H4 (cell line): ENCODE measurements at places on chromosomes 16 and 17. TPM values are rescaled to one million over a fixed set of nuclear protein-coding genes. Genes with fewer than 3 reads are reported as not detected.

The NOD2 gene
- not detected in 2 replicates for total RNA-seq

The SLC47A1 gene
- total RNA-seq = 1.3 and 2.2 TPM in 2 replicates

The KRT32 gene
- total RNA-seq = not detected in 2 replicates

The GRB7 gene
- 0.41 TPM in 1 of 2 replicates, not detected in the other for total RNA-seq

The CMTM1 gene
- 0.85 and 1.1 TPM in 2 replicates for total RNA-seq

The CACNA1H gene
- 1.4 and 2.0 TPM in 2 replicates for total RNA-seq

The USP10 gene
- total RNA-seq = 48.5 and 79.5 TPM in 2 replicates

The ZG16 gene
- total RNA-seq = not detected in 2 replicates

The CACNG5 gene
- total RNA-seq = not detected in 2 replicates

DNA sequence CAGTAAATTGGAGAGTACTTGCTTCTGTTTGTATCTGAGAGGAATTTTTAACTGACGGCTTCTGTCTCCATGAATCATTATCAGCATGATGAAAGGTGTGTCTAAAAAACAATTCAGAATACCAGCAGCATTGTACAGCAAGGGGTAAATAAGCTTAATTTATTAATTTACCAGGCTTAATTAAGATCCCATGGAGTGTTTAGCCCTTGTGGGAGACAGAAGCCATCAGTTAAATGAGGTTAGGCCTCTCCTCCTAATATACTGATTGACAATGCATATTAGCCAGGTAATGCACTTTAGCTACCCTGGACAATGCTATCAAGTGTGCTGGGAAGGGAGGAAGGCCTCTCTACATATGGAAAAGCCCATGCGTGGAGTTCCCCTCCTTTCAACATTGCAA is 53.4 kb downstream of the IGF2BP1 start:
- no peak for DNase-seq

DNA sequence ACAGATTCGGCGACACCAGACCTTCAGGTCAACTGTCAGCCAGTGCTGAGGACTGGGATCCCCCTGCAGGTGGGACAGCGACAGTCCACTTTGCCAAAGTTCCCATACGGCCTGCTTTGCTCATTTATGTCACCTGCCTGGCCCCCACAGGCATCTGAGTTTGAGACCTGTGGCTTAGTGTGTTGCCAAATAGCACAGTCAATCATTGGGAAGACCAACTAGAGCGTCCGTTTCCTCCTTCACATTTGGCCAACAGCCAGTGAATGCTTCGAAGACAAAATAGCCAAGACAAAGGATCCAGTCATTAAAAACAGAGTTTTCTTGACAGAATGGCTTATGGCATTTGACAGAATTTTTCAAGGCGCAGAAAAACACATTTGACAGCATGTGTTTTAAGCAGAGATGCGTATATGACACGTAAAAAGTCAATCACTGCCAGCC is 113.8 kb downstream of the ABCC12 start:
- no peak for DNase-seq

DNA sequence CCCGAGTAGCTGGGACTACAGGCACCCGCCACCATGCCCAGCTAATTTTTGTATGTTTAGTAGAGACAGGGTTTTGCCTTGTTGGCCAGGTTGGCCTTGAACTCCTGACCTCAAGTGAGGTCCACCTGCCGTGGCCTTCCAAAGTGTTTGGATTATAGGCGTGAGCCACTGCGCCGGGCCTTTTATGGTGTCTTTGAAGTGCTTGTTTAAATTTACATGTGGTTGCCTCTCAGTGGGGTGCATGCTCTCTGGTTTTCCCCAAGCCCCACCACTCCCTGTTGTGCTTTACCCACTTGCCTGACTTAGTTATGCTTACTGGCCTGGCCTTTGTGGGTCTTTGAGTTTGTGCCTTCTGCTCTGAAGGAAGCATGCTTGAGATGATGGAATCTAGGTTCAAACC is 132.0 kb downstream of the PRKCB start:
- DNase-seq = no peak

DNA sequence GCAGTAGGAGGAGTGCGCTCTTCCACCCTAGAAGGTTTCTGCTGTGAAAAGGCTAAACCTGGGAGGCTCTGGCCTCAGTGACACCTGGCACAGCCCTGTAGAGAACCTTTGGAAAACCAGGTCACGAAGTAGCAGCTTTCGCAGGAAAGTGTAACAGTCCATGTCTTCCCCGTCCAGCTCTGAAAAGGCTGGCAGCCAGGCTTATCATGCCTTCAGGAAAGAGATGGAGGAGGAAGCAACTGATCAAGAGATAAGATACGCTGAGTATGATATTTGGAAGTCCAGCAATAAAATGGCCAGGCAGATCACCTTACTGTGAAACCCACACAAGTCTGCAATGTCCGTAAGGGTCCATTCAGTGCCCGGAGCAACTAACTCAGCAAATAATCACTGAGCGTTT is 22.3 kb downstream of the TUBD1 start:
- no peak for DNase-seq

GRCh38 chr16:728131-728889 is 1.4 kb downstream of the HAGHL start:
- peak; percentile 88 for DNase-seq

DNA sequence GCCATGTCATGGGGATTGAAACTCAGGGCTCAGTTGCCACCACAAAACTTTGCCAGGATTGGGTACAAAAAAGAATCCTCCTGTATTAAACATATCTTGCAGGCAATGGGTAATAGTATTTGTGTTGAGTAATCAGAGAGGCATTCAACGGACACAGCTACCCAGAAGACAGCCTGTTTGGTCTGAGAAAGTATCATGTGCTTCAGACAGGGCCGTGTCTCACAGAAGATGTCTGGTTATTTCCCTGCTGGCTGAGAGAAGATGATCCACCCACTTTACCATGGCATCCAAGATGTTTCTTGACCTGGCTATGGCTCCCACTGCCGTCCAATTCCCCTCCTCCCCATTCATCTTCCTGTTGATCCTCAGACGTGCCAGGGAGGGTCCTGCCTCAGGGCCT is 304.3 kb upstream of the XYLT1 start:
- DNase-seq = no peak

DNA sequence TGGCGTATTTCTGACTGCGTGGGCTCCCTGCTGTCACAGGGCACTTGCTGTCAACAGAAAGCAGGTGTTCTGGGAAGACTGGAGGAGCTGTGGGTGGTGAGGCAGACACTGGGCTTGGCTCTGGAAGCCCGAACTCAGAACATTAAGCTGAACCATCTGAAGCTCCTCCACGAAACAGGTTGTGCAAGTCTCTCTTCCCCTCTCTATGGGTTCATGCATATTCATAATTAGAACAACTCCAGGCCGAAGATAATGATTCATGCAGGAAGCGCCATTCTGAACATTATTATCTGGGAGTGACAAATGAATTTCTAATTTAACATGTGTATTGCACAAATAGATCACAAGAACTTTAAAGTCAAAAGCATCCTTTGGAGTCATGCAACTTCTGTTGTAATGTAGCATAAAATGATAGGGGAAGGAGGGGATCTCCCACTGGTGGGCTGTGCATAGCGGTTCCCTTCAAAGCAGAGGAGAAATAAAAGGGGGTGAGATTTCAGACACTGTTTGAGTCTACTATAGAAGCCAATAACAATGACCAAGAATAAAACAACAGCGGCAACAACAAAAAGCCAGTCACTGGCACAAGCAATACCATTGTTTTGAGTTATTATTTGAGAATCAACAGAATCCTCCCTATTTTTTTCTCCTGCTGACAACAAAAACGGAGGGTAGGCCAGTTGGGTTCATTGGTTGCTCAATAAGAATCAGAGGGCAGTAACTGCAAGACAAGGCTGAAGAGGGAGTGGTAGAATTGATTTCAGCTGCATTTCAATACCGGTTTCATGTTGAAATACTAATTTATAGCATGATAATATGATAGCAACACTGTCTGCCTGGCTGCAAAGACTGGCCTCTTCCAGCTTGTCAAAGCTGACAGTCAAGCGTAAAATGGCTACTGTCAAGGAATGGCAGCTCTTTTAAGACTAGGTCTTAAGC is 407.3 kb downstream of the XYLT1 start:
- no peak for DNase-seq

DNA sequence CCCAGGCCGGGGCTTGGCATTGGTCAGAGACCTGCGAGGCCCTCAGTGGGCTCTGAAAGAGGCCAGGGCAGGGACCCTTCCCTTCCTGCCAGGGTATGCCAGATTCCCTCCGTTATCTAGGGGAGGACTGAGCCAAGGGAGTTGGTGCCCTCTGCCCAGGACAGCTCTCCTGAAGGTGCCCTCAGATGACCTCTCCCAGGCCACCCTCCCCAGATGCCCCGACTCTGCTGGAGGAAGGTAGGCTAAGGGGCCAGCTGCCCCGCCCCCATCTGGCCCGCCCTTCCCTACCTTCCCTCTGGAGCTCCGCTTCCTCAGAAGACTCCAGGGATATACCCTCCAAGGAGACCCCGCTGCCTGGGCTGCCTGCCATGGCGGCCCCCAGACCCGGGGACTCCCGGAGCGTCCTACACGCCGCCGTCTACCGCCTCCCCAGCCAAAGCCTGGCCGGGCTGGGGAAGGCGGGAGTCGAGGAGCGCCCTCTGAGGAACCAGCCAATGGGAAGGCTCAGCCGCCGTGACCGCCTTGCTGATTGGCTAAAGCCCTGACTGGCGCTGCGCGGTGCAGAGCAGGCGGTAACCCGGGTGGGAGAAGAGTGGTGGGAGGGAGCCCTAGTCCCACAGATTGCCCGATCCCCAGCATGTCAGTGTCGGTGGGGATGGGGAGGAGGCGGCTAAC is 7.0 kb downstream of the MPP2 start:
- peak; percentile 82 for DNase-seq

- no peak for DNase-seq
These were observed 156.2 kb upstream of the TNRC6C start for GRCh38 chr17:77802333-77802615.

GRCh38 chr16:66924527-66925321 is 611 bp downstream of the RRAD start:
- no peak for DNase-seq

DNA sequence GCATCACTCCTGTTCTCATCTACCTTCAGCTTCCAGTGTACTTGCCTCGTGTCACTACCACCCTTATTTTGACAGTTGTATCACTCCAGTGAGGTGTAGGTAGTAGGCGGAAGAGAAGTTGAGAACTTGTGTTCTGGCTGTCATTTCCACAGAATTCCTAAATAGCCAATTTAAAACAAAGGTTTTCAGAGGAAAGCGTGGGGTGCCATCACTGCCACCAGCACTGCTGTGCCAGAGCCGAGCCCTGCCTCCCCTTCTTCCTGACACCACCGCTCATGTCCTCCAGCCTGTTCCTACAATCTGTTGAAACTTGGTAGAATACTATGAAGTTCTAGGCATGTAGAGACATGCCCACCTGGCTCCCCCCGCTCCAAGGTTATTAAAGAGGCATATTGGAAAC is 215.8 kb downstream of the TANC2 start:
- no peak for DNase-seq

DNA sequence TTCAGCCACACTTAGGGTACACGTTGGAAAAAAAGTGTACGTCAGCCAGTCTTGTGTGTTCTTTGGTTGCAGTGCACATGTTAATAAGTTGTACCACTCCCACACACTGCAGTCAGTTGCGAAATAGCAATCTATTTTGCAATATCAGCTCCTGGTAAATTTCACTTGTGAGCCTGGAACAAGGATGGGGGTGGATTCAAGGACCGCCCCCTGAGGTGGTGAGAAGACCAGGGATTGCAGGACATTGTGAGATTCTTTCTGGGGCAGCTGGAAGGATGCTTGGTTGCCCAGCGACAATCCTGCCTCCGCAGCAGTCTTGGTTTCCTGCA is 78.6 kb upstream of the ZFHX3 start:
- DNase-seq = peak; percentile 17

DNA sequence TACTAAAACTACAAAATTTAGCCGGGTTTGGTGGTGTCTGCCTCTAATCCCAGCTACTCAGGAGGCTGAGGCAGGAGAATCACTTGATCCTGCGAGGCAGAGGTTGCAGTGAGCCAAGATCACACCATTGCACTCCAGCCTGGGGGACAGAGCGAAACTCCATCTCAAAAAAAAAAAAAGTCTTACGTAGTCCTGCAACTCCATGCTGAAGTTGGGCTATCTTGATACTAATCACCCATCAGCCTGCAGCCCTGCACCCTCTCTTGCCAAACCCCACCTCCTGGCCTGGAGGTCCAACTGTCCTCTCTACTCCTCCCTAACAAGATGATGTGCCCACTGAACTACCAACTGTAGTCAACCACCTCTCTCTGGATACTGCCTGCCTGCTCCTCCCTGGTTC is 4.8 kb downstream of the TMEM170A start:
- no peak for DNase-seq

DNA sequence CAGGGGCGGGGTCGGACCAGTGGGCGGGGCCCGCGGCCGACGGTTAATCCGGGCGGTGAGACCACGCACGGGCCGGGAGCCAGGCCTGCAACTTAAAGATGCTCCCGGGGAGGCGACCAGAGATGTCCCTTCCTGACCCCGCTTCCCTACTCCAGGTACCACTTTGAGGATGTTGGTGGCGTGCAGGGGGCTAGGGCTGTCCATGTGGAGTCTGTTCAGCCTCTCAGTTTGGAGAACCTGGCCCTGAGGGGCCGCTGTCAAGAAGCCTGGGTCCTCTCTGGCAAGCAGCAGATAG is 580 bp downstream of the RANGRF start:
- DNase-seq = no peak

DNA sequence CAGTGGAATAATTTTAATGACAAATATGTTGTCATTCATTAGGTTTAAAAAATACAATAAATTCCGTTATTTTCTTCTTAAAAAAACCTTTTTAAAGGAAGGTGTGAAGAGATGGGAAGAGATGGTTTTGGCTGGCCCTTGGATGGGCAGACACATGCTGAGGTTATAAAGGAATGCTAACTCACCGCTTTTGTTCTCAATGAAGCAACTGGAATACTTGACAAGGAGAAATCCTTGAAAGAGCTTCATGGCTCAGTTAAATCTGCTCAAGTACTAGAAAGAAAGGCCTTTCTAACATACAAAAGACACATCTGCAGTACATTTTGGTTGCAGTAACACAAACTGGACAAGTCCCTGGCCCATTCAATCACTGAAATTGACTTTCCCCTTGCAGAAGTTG is 158.3 kb upstream of the KCNJ16 start:
- no peak for DNase-seq

GRCh38 chr17:36742267-36743000 is 141.1 kb downstream of the MRM1 start:
- no peak for DNase-seq

DNA sequence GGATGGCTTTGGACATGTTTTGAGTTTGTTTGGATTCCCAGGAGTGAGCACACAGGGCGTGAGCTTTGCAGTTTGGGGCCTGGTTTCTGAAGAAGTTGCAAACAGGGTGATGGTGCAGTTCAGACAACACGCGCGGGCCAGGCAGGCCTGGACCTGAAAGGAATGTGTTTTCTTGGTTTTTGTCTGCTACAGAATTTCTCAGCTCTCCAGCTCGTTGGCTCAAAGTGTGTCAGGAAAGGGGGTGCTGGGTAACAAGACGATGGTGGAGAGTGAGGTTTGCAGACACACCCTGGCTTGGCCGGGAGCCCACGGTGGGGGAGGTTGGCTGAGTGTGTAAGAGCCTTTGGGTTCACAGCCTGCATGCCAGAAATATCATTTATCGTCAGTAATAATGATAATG is 82.3 kb downstream of the CMIP start:
- no peak for DNase-seq

DNA sequence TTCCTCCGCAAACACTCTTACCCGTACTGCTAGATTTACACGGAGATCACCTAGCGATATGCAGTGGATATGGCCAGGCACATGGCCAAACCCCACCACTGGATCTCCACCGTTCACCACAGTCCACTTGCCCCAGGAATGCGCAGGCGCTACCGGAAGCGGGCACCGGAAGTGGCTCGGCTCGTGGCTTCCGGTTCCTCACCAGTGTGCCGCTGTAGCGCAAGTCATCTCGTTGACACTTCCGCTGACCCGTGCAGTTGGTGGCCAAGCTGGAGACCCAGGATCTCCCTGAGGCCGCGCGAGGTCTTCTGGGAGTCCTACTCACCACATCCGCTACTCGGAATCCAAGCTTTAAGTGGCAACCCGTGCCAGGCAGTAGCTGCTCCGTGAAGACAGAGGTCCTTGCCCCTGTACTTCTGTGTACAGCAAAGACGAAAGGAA is 11.5 kb downstream of the ZNF597 start:
- DNase-seq = no peak
